ENCODE measurements at places on chromosomes 11 and 22.

DNA sequence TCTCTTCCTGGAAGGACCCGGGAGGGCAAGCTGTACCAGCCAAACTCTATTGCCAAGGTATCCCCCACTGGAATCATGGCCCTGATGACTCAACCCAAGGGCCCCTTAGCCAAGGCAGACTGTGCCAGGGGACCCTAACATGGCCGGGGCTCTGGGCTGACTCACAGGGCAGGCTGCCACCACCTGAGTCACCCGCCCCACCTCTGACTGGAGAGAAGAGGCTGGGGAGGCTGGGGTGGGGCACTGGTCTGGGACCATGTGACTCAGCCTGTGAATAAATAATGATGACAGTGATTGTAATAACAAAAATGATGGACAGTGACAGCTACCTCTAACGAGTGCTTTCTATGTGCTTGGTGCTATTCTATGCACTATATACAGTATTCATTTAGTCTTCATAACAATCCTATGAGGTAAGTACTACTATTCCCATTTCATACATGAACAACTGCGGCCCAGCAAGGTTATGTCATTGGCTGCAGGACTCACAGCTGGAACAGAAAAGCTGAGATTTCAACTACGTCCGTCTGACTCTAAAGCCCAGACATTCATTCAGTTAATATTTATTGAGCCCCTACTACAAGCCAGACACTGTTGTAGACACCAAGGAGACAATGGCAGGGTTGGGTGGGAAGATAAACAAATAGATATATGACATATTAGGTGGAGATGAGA is 84.2 kb downstream of the FBXO7 start:
- no peak for DNase-seq

- no peak for DNase-seq
Measured at GRCh38 chr11:126898802-126899201, 101.8 kb downstream of the KIRREL3 start.

GRCh38 chr22:24099666-24100065 is 81.6 kb upstream of the SUSD2 start:
- DNase-seq: peak; percentile 42

- no peak for DNase-seq
Measured at GRCh38 chr22:26707581-26707980, 50.2 kb downstream of the MIAT start.

Data from right forelimb (tissue), 1 donor.